ENCODE measurements at places on chromosomes 12 and 14.

DNA sequence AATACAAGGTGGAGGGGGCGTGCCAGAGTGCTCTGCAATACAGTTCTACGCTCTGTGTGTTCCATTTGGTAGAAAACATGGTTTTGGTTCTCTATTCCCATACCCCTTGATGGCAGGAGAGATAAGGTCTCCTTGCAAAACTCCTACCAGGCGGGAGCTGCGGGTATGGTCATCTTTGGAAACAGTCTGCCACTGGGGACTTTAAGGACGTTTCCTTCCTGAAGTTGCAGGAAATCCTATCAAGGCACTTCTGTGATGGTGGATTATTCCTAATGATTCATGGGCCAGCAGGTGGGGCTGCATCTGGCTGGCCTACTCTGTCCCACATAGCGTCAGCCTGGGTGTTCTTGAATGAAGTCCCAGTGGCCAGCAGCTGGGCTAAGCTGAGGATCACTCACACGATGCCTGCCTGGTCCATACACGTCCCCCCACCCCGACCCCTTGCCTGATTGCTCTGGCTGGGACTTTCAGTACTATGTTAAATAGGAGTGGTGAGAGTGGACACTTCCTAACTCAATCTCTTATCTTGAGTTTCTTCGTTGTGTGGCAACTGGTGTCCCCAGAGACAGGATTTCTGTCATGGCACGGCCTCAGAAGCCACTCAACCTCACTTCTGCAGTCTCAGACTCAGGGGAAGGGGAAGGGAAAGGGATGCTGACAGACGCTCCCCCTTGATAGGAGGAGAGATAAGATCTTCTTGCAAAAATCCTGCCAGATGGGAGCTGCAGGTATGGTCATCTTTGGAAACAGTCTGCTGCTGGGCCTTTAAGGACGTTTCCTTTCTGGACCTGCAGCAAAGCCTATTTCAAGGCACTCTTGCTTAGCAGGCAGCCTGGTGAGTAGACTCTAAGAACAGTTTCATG is 61.0 kb upstream of the FKBP4 start:
- ATAC-seq = no peak

- ATAC-seq = no peak
Measured at GRCh38 chr12:115201966-115202365, 518.0 kb upstream of the TBX3 start.

- peak; percentile 63 for ATAC-seq
Measured at GRCh38 chr12:131872154-131873051, 22.0 kb upstream of the ULK1 start.

GRCh38 chr14:31785574-31785973 is 224.4 kb downstream of the NUBPL start:
- no peak for ATAC-seq

GRCh38 chr12:114451657-114452056 is 45.7 kb upstream of the TBX5 start:
- no peak for ATAC-seq

DNA sequence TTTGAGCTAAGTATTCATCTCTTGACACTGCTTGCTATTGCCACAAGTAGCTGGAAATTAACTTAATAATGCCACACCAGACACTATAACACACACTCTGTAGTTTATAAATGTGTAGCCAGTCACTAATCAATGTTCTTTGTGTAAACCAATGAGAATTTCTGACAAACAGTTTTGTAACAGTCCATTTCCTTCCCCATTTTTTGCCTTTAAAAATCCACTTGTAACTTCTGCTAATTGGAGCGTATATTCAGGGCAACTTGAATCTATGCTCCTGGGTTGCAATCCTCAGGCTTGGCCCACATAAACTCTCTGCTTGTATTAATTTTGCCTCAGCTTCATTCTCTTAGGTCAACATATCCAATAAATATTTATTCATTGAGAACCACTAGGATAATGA is 125.0 kb upstream of the DHRS4 start:
- ATAC-seq = no peak

- ATAC-seq = peak; percentile 96
Measured at GRCh38 chr14:59126714-59127436, 61.6 kb upstream of the DAAM1 start.

Measured in SK-N-SH treated with all-trans-retinoic acid at 6 μM for 48 hours (cell line).